ENCODE measurements at places on chromosomes 6 and 20.

DNA sequence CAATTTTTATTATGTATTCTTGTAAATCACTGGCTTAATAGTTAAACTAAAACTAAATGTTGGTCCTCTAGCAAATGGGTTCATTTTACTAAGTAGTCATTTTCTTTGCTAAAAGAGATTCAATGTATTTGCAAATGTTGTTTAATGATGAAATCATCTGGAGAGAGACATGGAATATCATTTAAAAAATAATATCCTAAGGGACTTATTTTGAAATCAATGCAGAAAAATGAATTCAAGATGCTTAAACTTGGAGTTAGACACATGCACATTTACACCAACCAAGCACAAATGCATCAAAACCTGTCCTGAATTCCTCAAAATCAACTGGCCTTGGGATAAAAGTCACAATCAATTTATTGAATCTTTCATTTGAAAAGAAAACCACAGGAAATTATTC, 165.0 kb upstream of the RNF217 start:
- no peak for DNase-seq

- DNase-seq = no peak
These were observed 9.0 kb downstream of the TPBG start for GRCh38 chr6:82372656-82373055.

DNA sequence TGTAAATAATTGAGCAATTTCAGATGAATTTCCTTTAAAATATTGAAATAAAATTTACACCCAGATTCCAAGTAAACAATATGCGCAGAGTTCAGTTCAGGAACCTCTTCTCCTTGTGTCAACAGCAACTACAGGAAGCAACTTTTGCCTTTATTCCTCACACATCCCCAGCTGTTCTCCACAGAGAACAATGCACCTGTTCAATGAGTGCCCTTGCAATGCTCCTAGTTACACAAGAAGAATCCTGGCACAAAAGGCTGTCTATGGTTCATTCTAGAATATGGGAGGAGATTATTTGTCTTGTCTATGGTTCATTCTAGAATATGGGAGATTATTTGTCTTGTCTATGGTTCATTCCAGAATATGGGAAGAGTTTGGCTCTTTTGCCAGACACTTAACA, 454.9 kb downstream of the BTBD3 start:
- DNase-seq = no peak

- DNase-seq = no peak
These were observed 260.3 kb upstream of the MAN1A1 start for GRCh38 chr6:119609865-119610264.

DNA sequence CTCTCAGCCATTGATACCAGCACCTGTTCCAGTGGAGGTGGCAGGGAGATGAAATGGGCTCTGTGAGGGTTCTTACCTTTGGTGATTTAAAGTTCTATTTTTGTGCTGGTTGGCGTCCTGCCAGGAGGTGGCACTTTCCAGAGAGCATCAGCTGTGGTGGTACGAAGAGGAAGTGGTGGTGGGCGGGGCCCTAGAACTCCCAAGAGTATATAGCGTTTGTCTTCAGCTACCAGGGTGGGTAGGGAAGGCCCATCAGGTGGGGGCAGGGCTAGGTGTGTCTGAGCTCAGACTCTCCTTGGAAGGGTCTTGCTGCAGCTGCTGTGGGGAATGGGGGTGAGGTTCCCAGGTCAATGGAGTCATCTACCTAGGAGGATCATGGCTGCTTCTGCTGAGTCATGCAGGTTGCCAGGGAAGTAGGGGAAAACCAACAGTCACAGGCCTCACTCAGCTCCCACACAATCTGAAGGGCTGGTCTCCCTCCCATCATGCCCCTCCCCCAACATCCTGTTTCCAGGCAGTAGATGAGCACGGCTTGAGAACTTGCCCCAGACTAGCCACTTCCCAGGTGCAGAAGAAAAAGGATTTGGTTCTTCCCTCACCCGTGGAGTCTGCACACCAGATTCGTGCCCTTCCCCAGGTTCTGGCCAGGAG, 46.6 kb downstream of the MOXD1 start:
- no peak for DNase-seq

DNA sequence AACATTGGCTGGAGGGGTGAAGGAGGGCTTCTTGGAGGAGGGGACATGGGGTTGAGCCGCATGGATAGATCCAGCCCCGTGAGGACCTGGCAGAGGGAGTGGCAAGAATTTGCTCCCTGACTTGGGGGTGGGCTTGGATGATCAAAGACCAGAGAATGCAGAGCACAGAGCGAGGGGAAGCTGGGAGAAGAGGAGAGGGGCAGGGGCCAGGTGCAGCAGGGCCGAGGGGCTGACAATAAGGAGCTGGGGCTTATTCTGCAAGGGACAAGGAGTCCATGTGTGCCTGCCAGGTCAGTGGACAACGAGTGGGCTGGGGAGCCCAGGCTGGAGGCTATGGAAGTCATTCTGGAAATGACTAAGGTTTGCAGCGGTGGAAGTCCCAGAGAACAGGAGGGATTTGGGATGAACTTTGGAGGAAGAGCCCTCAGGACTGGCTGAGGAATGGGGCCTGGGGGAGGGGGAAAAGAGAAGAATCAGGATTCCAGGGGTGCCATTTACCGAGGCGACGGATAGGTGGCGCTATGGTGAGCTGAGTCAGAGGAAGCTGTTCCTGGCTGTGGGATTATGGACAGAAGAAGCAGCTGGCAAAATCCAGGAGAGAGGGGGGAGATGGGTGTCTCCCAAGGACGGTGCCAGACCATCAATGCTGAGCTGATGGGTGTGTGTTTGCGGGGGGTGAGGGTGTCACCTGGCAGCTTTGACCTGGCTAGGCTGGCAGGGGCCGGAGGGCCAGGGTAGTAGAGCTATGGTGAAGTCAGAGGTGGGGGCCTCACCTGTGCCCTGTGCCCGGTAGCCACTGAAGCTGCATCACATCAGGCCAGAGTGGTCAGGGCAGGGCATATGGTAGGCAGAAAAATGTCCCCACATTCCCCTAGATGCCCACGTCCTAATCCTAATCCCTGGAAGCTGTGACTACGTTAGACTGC, 7.8 kb downstream of the KCNG1 start:
- no peak for DNase-seq

DNA sequence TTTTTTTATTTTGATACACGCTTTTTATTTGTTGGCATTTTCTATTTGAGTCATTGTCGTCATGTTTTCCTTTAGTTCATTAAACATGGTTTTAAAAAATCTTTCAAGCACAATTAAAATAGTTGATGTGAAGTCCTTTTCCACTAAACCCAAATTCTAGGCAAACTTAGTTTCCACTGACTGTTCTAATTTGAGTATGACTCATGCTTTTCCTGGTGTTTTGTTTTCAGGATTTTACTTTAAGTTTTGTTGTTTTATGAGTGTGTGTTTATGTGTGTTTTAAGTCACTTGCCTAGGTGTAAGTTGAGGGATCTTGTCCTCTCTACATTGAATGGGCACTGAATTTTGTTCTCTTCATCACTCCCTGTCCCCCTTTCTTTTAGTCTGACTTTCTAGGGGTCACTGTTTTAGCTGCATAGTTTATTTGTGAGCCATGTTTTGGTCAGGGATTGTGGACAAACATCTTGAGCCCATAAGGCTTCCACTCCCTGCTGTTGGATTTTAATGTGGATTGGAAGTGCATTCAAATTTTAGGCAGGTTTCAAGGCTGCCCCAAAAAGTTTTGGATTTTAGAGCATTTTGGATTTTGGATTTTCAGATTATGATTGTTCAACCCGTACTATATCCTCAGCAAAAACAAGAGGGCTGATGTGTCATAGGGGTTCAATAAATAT, 94.8 kb downstream of the CDYL start:
- no peak for DNase-seq

DNA sequence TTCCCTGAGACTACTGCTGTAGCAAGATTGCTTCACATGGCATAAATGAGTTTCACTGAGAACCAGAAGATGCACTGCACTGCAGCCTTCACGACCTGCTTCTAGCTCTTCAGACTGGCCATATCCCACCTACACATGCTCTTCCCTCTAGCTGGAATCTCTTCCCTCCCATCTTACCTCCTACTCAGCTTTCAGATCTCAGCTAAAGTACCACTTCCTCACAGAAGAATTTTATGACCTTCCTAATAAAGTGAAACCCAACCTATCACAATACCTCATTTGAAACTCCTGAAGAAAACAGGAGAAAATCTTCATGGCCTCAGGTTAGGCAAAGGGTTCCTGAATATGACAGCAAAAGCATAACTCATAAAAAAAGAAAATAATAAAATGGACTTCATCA, 99.9 kb downstream of the DTNBP1 start:
- no peak for DNase-seq

DNA sequence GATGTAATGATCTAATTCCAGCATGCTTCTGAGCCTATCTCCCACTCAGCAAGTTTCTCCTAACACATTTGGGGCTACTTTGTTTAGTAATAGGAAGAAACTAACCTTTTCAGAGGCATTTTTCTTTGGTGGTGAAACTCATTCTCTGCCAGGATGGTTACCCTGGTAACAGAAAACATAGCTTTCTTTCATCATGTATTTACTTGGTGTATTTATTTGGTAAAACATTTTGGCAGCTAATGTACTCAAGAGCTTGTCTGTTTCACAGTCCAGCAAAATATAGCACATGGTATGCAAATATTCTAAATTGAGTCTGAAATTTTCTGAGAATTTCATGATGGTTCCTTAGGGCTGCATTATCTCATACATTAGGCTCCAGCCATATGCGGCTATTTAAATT, 100.0 kb downstream of the SLC35B3 start:
- DNase-seq = no peak

DNA sequence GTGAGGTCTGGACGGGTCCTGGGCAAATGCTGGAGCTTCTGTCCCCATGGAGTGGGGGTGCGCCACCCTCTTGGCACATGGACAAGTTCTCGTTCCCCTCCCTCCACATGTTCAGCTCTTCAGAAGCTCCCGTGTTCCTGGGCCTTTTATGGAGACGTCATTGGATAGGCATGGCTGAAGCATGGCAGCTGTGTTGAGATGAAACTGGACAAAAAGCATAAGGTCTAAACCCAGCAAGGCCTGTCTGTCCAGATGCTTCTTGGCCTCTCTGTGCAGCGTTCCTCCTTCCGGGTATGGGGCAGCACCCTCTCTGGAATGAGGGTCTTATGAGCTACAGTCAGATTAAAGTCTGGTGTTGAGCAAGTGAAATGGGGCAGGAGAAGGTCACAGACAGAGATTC, 26.8 kb downstream of the TBC1D20 start:
- DNase-seq = no peak

GRCh38 chr6:108561742-108562502, 1.2 kb downstream of the FOXO3 start:
- no peak for DNase-seq

- no peak for DNase-seq
These were observed 7.8 kb upstream of the MRPS18A start for GRCh38 chr6:43695215-43695966.

Data from KG1 (cell line).